ENCODE measurements at places on chromosomes 1 and 21. TPM values are rescaled to one million over a fixed set of nuclear protein-coding genes. Genes with fewer than 3 reads are reported as not detected.

DNA sequence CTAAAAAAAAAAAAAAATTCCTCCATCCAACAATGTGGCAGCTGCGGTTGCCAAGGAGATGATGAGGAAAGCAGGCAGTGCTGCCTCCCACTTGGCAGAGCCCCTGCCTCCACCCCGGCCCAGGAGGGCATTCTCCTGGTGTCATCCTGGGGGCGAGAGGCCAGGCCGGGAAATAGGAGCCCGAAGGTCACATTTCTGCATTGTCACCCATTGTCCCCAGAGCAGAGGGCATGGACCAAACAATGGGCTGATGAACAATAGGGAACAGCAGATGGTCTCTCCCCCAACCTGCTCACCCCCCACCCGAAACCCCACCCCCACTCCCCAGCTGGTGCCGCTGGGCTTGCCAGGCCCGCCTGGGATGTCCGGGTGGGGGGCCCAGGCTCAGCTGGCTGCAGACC is 37.3 kb downstream of the CAMK2N1 start:
- H3K4me3 ChIP-seq = no peak overlapping the region
- H3K27ac ChIP-seq = no peak overlapping the region
- no peaks in the 10 kb centered on the region for H3K36me3 ChIP-seq
- no peaks in the 10 kb centered on the region for H3K4me1 ChIP-seq
- H3K27me3 ChIP-seq = peaks cover 11% of the 10 kb centered on the region

FALEC gene
- total RNA-seq = 0.37 TPM

FGR gene
- 0.07 TPM for total RNA-seq

- no peaks in the 10 kb centered on the region for H3K36me3 ChIP-seq
- no peak overlapping the region for H3K27ac ChIP-seq
- DNase-seq = no peak
- H3K4me1 ChIP-seq = no peaks in the 10 kb centered on the region
- peaks cover 2% of the 10 kb centered on the region for H3K27me3 ChIP-seq
These were observed 12.2 kb downstream of the SPATA46 start for GRCh38 chr1:162364498-162364897.

DNA sequence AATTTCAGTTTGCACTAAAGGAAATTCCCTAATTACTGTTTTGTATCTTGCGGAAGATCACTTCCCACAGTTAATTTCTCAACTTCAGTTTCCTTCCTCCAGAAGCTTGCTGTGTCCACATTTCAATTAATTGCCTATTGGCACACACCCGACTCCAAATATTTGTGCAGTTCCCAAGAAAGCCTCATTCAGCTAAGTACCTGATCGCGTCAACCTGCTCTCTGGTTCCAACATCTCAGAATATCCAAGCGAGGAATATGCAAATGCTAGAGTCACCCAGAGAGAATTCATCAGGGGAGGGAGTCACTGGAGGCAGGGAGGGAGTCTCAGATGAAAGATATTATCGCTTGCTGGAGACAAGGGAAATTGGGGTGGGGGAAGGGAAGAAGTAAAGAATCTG is 351.3 kb downstream of the RRAGC start:
- no peaks in the 10 kb centered on the region for H3K36me3 ChIP-seq
- H3K4me1 ChIP-seq = peaks cover 3% of the 10 kb centered on the region
- H3K4me3 ChIP-seq = no peak overlapping the region
- DNase-seq = no peak
- H3K27me3 ChIP-seq = peaks cover 54% of the 10 kb centered on the region

MAP3K21 gene
- 2.4 TPM for total RNA-seq

DNA sequence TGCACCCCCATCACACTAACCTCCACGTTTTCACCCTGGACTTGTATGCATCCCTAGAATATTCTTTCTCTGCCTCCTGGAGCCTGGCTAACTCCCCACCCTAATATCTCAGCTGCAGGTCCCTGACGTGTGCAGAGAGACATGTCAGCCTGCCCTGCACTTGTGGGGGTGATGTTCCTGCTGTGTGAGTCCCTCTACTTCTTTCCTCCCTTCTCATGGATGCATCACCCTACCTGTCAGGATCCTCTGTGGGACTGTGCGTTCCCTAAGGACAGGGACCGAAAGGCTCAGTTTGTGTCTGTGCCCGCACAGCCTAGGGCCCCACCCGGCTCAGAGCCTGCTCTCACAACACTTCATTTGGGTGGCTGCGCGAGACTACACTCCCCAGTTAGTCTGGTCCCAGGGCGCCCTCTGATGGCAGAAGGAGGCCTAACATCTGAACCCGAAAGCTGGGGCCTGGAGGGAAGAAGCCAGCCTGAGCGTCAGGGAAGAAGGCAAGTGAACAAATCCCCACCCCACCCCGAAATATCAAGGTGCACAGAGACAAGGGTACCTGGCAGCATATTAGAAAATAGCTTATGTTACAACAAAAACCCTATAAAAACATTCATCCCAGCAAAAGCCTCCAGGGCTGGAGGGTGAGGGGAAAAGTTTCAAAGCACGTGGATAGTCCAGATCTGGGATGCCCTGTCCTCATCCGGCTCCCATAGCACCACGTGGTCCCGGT is 3.7 kb downstream of the CD52 start:
- peak overlapping the region; percentile 83 for H3K4me3 ChIP-seq
- H3K27ac ChIP-seq = peak overlapping the region; percentile 95
- DNase-seq = peak; percentile 87
- H3K4me1 ChIP-seq = peaks cover 35% of the 10 kb centered on the region

LCE1F gene
- not detected for total RNA-seq

DNA sequence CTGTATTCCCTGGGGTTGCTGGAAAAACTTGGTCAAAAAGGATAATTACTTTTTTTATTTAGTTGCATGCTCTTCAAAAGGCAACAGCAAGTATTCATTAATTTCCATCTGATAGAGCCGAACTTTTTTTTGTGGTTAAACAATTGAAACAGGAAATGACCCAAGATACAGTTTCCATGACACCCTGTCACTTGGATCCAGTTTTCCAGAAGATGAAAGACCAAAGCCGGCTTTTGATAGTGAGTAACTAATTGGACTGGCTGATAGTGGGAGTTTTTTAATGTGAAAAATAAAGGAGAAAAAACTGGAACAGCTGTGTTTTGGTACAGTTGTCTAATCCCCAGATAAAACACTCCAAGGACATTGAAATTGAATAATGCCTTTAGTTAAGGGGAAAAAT is 33.0 kb downstream of the CACHD1 start:
- DNase-seq = no peak
- peaks cover 9% of the 10 kb centered on the region for H3K4me1 ChIP-seq
- peaks cover 44% of the 10 kb centered on the region for H3K27me3 ChIP-seq
- H3K36me3 ChIP-seq = no peaks in the 10 kb centered on the region
- no peak overlapping the region for H3K27ac ChIP-seq

DNA sequence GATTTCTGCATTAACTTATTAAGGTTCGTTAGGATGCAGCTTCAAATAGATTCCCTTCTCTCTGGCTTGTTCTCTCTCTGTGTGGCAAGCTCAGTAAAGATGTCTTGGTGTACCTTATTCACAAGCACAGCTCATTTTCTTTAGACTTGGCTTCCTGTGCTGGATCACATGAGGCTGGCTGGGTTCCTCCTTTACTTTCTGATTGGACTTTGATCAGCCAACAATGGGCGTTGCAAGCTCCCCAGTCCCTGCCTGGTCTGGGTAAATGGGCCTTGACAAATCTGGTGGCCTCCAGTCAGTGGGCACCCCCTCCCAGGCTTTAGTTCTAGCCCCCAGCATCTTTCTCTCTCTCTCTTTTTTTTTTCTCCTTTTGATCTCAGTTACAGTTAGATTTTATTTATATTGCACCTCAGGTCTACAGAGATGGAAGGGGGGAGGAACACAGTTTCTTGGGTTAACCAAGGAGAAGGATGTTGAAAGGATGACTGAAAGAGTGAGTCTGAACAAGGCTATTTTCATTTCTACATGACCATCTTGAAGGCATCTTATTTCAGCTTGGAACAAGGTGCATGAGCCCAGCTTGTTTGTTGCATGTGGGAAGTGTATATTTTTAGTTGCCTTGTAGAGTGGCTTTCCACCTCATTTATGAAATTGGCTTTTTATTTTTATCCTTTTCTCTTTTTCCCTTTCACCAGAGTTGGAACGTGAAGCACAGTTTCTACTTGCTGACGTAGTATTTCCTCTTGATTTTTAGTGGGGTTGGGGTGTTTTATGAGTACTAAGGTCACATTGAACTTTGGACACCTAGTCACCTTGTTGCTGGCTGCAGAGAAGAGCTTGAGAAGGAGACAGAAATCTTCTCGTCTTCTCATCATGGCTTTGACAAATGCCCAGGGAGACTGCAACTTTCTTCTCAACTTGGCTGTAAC is 77.1 kb downstream of the PBX1 start:
- H3K4me3 ChIP-seq = no peak overlapping the region
- no peak for DNase-seq
- no peaks in the 10 kb centered on the region for H3K36me3 ChIP-seq
- no peak overlapping the region for H3K27ac ChIP-seq

Measured in activated T-helper 2 cell treated with anti-CD3 and anti-CD28 coated beads, Interferon-gamma antibody, Interleukin-2, Interleukin-4, amounts not matched to agents 10 μg/mL and 5 μg/mL and 100 μg/mL, durations not matched to agents 14 hours and 24 hours and 36 hours (primary cell).